ENCODE measurements at places on chromosomes 16 and 17.

- peak; percentile 68 for DNase-seq
- H3K4me1 ChIP-seq, result peaks cover 2% of the 10 kb centered on the region
- no peaks in the 10 kb centered on the region for H3K36me3 ChIP-seq
- no peaks in the 10 kb centered on the region for H3K27me3 ChIP-seq
- H3K4me3 ChIP-seq, result peak overlapping the region; percentile 54
- H3K27ac ChIP-seq, result no peak overlapping the region
Observed at GRCh38 chr17:43341715-43342588, 56.8 kb upstream of the ARL4D start.

- peaks cover 1% of the 10 kb centered on the region for H3K4me1 ChIP-seq
- no peak overlapping the region for H3K4me3 ChIP-seq
- peaks cover 3% of the 10 kb centered on the region for H3K36me3 ChIP-seq
Observed at GRCh38 chr16:67100569-67101310, 9.0 kb upstream of the PHAF1 start.

DNA sequence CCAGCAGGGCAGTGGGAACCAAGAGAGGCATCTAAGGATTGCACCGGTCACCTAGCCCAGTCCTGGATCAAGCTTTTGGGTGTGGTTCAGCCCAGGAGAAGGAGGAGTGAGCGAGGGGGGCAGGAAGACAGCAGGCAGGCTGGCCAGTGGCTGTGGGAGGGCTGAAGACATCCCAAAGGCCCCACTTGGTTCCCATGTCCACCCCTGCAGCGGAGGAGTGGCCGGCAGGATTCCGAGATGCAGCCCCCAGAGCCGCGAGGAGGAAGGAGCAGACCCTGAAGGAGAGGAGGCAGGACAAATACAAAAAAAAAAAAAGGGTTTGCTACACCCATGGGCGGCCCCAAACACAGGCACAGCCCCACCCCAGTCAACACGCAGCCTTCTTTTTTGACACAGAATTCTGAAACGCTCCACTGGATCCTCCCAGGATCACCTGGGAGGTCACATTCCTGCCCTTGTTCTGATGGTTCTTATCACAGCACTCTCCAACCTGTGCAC lies 1.1 kb upstream of the SLC47A2 start:
- no peaks in the 10 kb centered on the region for H3K36me3 ChIP-seq
- H3K27ac ChIP-seq, result no peak overlapping the region
- peaks cover 37% of the 10 kb centered on the region for H3K27me3 ChIP-seq
- DNase-seq, result no peak

DNA sequence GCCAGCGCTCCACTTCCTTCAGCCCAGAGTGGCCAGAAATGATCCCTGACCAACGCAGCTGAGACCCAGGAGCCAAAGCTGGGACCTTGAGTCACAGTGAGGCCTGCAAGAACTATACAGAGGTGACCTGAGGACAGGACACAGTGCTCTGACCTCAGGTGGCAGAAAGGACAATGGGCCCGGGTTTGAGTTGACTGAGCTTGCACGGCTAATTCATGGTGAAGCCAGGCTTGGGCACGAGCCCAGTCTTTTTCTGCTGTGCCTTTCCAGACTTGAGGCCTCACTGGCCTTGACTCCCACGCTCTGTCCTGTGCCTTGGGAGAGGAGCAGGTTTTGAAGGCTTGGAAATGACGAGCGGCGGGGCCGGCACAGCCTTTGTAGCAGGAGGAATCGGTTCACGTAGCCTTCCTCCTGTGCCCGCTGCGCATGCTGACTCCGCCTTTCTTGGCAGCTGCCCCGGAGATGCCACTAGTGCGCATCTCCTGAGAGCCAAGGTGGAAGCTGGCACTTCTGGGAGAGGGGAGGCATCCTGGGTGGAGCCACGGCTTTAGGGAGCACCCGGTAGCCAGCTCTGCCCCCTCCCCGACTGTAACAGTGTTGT lies 34.9 kb downstream of the NDEL1 start:
- no peak overlapping the region for H3K4me3 ChIP-seq
- DNase-seq, result no peak
- H3K36me3 ChIP-seq, result peaks cover 75% of the 10 kb centered on the region
- peaks cover 3% of the 10 kb centered on the region for H3K4me1 ChIP-seq
- H3K27me3 ChIP-seq, result no peaks in the 10 kb centered on the region

GRCh38 chr16:85927959-85928358 lies 29.0 kb downstream of the IRF8 start:
- peaks cover 19% of the 10 kb centered on the region for H3K27me3 ChIP-seq
- H3K4me3 ChIP-seq, result no peak overlapping the region
- no peaks in the 10 kb centered on the region for H3K4me1 ChIP-seq
- no peaks in the 10 kb centered on the region for H3K36me3 ChIP-seq
- DNase-seq, result peak; percentile 17

- no peaks in the 10 kb centered on the region for H3K36me3 ChIP-seq
- no peak overlapping the region for H3K4me3 ChIP-seq
- H3K4me1 ChIP-seq, result peaks cover 57% of the 10 kb centered on the region
- H3K27ac ChIP-seq, result no peak overlapping the region
- no peaks in the 10 kb centered on the region for H3K27me3 ChIP-seq
Observed at GRCh38 chr17:74754832-74755231, 6.4 kb downstream of the NHERF1 start.

- DNase-seq, result peak; percentile 41
- H3K27ac ChIP-seq, result no peak overlapping the region
- no peaks in the 10 kb centered on the region for H3K4me1 ChIP-seq
Observed at GRCh38 chr17:63249256-63250004, 196.7 kb downstream of the CYB561 start.

- DNase-seq, result no peak
- H3K27ac ChIP-seq, result no peak overlapping the region
- H3K27me3 ChIP-seq, result no peaks in the 10 kb centered on the region
- H3K4me1 ChIP-seq, result peaks cover 3% of the 10 kb centered on the region
Observed at GRCh38 chr16:229731-230281, 557 bp upstream of the LUC7L start.

Data from mesenchymal stem cell (in vitro differentiated cells and primary cell).